AG04450 (cell line): ENCODE measurements at places on chromosomes 7 and 10.

- DNase-seq, result no peak
Observed at GRCh38 chr10:1546431-1547110, 190.8 kb downstream of the ADARB2 start.

GRCh38 chr7:130351791-130352090, 7.1 kb downstream of the CPA5 start:
- DNase-seq, result no peak

DNA sequence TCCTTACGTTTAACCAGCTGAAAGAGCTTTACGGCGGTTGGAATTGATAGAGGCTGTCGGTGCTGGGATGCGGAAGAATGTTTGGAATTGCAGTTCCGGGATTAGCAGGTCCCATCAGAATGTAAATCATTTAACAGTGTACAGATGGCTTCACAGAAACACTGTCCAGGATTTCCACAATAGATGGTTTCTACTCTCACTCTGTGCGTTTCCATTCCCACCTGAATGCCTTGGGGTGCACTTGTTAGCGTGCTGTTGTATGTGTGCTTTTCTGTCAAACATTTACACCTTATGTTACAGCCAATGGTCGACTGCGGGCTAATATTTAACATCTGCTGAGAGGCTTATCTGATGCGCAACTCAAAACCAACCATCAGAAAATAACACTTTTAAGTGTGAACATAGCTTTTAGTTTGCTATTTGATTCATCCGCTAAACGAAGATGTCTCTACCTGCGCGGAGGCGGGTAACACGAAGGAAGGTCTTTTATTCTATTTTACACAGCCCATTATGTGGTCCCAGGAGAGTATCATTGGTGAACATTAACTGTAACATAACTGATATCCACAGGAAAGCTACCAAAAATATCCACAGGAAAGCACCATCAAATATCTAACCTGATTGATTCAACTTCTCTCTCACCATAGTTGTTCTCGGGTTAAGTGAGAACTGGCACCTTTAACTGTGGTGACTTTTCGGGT, 179.0 kb downstream of the PRPF18 start:
- no peak for DNase-seq

- DNase-seq, result peak; percentile 21
Observed at GRCh38 chr7:87416682-87417587, 58.5 kb downstream of the ABCB4 start.

DNA sequence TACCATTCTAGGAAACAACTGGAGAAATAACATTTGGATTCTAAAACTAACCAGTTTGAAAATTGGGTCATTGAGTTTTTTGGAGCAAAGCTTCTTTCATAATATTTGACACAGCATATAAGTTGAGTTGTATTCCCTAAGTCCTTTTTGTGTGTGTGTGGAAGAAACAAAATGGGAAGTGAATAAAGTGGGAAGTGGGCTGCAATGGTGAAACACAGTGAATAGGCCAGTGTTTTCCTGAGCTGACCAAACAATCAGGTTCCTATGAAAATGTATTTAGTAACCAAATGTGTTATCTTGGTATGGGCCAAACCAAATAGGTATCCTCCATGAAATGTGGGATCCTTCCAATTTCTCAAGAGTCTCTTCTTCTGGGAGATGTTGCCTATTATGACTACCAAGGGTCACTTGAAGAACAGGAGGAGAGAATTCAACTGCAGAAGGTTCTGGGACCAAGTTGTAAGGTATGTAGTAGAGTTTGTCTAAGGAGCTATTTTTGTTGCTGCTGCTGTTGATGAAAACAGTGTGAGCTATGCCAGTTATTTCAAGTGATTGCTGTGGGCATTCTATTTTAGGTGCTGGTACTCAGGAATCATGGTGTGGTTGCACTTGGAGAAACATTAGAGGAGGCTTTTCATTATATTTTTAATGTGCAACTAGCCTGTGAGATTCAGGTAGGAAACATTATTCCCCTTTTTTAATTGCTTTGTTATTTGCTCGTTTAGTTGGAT, 88.3 kb upstream of the MXI1 start:
- no peak for DNase-seq

GRCh38 chr7:155744971-155745683, 67.1 kb downstream of the SHH start:
- no peak for DNase-seq

DNA sequence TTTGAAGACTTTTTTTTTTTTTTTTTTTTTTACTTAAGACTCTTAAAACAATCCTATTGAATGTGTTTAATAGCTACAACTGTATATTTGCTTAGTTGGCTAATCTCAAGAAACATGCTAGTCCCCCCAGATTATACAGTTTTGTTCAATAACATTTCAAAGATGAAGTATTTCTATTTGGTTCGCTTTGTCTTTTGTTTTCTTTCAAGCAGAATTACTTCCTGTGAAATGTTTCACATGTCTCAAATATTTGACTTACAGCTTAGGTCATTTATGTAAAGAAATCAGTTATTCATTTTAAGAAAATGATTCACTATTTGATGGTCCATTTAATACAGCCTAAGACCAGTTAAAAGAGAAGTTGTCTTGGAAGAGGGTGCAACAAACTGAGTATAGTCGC, 12.8 kb upstream of the LAMB1 start:
- no peak for DNase-seq

DNA sequence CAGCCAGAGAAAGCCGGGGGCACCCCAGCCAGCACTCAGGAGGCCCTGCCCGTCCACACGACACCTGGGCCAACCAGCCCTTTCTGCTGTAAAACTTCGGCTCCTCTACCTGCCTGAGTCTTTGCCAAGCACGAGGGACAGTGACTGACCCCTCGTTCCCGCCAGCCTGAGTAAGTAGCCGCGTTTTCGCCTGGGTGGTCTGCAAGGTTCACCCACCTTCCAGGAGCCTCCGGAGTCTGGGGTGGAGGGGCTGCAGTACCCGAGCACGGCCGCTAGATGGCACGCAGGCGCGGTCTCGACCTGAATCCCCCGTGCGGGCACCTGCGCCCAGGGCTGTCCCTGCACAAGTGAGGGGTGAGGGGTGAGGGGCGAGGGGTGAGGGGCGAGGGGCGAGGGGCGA, 192.7 kb downstream of the PTPRN2 start:
- no peak for DNase-seq

- DNase-seq, result no peak
Observed at GRCh38 chr10:118207470-118208007, 134.6 kb downstream of the FAM204A start.

DNA sequence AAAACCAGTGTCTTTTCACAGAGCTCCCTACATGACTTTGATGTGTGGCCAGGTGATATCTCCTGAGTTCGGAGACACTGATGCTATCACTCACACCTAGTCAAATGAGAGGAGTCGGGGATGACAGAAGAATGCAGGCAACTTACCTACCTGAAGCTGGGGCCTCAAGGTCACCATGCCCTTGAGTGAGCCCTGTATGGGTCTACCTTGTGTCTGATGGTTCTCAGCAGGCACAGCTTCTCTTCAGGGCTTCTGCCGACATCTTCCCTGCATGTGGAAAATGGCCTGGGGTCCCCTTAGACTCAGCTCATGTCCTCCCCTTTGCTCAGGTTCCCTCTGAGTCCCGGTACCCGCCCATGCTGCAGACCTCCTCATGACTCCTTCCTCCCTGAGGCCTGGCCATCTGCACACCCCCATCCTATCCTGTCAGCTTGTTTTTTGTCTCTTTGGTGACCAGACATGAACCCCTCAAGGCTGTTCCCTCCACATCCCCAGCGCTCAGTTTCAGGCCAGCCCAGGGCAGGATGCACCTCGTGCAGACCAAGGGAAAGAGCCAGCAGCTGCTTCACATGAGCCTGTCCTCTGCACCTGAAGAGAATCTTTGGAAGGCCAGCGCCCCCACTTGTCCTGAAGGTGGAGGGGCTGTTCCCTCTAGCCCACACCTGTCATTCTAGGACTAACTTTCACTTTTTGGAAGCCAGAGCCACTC, 74.6 kb upstream of the GDF10 start:
- DNase-seq, result no peak

GRCh38 chr7:107967420-107967819, 35.5 kb downstream of the LAMB1 start:
- DNase-seq, result no peak

GRCh38 chr7:69613846-69614245, 15.6 kb downstream of the AUTS2 start:
- no peak for DNase-seq

- DNase-seq, result no peak
Observed at GRCh38 chr10:79301754-79302530, 45.3 kb upstream of the PPIF start.

DNA sequence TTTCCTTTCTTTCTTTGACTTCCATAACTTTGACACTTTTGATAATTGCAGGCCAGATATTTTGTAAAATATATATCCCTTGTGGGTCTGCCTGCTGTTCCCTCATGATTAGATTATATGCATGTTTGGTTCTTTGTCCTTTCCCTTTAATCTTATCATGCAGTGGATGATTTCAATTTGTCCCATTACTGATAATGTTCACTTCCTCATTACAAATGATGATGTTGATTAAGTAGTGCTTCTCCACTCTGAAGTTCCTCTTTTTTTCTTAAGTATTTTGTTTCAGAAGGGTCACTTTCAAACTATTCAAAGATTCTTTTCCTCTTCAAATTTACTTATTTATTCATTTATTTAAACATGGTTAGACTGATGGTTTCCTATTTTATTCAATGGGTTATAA, 898.1 kb downstream of the XPNPEP1 start:
- no peak for DNase-seq

- DNase-seq, result no peak
Observed at GRCh38 chr10:6980353-6980752, 400.3 kb upstream of the PRKCQ start.

DNA sequence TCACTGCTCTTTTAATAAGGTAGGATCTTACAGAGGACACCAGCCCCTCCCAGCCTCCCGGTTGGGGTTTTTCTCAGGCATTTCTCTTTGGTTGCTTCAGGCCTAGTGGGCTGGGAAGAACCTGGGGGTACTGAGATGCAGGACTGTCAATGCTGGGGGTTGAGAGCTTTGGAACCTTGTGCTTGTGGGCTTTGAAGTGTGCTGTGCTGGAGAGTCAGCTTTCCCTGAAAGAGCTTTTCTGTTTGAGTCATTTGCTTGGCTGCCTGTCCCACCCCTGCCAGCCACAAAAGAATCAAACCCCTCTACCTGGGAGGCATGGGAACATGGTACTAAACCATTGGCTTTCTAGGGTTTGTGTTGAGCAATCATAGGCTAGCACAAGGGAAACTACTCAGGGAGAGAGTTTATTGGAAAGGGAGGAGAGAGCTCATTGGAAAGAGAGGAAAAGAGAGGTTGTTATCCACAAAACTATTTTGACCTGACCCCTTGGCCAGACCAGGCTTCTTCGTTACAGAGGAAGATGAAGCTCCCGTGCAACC, 1.4 kb downstream of the SCD start:
- DNase-seq, result no peak

DNA sequence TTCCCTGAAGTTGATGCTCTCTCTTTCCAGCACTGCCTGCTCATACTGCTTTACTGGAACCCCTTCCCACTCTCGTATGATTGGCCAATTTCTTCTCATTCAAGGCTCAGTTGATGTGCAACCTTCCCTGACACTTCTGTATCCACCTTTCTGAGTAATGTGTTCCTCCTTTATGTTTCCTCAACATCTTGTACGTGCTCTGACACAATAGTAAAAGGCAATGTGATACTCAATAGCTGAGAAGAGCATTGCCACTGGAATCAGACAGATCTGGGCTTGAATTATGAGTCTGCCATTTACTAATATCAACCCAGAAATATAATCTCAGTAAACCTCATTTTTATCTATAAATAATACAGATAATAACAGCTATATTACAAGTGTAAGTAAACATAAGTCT, 34.7 kb downstream of the ARL4A start:
- DNase-seq, result no peak

DNA sequence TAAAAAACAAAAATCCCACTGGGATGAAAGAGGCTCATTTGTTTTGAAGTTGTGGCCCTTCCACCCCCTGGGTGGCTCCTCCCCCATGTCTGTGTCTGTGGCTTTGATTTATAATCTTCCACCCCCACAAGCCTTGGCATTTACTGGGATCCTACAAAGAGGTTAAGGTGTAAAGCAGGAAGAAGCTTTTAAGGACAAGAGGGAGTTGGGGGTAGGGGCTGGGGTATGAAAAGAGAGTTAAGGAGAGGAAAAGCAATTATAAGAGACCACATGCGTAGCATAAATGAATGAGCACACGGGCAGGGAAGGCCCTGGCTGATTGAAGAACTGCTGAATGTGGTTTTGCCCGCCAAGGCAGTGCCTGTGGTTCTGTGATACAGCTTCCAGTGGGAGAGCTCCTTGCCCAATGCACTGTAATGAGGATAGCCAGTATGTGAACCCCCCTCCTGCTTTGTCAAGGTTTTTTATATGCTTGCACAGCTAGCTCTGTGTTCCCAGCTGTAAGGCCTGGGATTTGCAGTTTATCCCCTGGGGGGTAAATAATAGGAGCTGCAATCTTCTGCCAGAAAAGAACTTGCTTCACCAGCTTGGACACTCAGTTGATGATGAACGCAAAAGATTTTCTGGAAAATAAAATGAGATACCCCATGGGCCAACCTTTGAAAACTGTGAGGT, 34.7 kb upstream of the KMT2E start:
- no peak for DNase-seq

DNA sequence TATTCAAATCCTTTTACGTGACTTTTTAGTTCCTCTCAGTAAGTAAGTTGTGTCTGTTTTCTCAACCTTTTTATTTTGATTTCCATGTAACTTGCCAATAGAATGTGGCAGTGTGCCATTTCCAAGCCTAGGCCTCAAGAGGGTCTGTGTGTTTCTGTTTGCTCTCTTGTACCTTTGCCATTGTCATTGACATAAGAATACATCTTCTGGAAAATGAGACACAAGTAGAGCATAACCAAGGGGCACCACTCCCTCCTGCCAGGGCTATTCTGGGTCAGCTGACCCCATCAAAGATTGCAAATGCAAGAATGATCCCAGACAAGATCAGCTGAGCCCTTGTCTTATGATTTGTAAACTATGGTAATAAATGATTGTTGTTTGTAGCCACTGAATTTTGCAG, 524.0 kb downstream of the IPMK start:
- DNase-seq, result no peak

- no peak for DNase-seq
Observed at GRCh38 chr10:76643511-76643911, 994.1 kb downstream of the KCNMA1 start.

DNA sequence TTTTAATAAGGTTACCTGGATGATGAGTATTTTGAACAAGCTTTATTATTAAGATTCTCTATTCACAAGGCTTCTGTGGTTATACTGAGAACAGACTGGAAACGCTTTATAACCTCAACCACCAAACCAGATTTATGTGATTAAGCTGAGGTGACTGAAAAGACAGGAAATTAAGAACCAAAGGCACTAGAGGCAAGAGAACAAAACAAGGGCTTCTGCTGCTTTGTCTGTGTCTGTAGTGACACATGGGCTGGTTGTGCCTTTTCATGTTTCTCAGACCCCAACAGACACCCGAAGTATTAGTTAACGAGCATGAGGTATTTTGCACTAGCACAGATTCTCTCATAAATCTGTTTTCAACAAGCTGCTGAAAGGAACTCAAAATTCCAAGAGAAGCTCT, 64.4 kb downstream of the RAPGEF5 start:
- no peak for DNase-seq

DNA sequence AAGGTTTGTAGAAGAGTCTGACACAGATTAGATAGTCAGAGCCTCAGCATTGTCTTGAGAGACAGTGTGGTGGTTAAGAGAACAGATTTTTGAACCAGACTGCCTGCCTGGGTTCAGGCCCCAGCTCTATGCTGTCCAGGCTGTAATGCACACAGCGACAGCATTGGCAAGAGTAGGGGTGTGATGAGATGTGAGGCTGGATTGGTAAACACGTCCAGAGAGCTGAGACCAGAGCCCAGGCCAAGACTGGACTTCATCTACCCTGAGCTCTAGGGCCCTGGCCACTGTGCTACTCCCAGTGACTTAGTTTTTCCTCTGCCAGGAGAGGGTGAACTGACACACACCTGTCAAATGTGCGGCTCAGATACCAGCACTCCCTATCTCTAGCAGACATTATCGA, 360.4 kb downstream of the RPS24 start:
- no peak for DNase-seq
